ENCODE measurements at places on chromosomes 13 and 19.

GRCh38 chr13:39765801-39766463 is 110.5 kb downstream of the COG6 start:
- DNase-seq: peak; percentile 76

GRCh38 chr13:41944229-41944628 is 16.7 kb downstream of the VWA8 start:
- no peak for DNase-seq

DNA sequence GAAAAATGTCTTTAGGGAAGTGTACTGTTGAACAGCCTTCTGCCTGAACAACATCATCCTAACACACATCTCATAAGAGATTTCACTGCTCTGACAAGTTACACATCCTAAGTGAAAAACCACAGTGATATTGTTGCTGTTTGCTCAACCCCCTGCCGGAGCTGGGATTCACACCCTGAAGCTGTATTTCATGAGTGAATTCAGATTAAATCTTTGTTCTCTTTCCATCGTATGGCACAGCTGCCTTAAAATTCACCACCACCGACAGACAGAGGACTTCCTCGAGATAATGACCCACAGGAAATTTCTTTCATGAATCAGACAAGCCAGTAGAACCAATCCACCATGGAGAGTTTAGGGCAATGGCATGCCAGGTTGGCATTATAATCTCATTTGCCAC is 280.8 kb downstream of the DCT start:
- DNase-seq: no peak

- no peak for DNase-seq
These were observed 129.5 kb downstream of the CYSLTR2 start for GRCh38 chr13:48783181-48783630.

DNA sequence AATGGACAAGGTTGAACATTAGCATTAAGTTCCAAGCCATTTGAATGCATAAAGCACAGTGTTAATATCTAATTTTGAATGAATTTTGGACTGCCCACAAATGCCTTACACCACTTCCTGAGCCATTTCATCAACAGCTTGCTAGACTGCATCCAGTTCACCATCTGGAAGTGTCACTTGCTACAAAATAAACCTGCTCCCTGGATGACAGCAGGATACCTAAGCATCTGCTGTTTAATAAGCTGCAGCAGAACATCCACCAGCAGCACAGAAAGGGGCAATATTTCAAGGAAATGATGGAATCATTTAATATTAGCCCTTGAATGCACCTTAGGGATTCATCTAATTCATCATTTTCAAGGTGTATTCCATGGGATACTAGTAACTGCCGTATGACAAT is 76.6 kb upstream of the PCDH9 start:
- no peak for DNase-seq

DNA sequence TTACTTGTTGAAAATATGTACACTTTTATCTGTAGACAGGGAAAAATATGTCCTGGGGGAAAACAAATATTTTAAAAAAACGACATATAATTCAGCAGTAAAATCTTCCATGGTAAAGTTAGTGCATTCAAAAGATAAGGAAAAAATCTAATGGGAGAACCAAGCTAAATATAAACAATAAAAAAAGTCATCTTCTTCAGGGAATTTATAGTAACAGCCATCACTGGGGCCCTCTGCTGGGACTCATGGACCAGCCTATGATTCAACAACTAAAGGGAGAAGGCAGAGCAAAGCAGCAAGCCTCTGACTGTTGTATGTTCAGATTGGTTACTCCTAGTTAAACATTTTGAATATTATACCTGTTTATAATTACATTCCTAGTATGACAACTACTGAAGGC is 93.0 kb downstream of the ITGBL1 start:
- no peak for DNase-seq

GRCh38 chr19:18659281-18660050 is 22.6 kb downstream of the KLHL26 start:
- DNase-seq: no peak

- no peak for DNase-seq
These were observed 1585.4 kb downstream of the EFNB2 start for GRCh38 chr13:104949840-104950740.

DNA sequence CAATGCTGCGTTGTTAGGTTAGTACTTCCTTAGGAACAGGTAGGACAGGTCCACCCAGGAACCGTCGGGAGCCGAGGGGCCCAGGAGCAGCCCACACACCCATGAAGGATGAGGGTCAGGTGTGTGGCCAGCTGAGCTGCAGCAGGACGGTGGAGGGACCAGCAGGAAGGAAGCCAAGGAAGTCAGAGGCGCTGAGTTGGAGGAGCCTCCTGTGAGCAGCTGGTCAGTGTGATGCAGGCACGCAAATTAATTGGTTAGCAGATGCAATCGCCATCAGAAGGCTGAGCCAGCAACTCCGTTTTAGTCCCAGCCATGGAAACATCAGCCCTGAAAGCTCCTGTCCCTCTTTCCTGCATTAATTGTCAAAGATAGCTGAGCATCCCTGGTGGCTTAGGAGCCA is 114.9 kb upstream of the SOX1 start:
- no peak for DNase-seq

DNA sequence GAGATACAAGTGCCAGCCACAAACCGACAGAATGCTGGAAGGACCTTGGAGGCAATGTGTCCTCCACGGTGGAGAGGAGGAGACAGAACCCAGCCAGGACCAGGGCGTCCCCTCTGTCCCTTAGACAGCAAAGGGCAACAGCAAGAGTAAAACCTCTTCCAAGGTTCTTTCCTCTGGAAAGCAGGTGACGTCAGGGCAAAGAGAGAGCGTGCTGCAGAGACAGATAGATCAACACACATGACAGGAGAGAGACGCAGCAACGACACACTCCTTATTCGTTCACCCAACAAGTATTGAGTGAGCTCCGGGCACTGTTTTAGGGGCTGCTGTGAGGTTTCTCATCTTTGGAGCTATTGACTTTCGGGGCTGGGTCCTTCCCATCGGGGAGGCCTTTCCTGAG is 1.3 kb upstream of the GALP start:
- DNase-seq: no peak
